SK-N-SH (cell line): ENCODE measurements at places on chromosomes 5 and 9.

DNA sequence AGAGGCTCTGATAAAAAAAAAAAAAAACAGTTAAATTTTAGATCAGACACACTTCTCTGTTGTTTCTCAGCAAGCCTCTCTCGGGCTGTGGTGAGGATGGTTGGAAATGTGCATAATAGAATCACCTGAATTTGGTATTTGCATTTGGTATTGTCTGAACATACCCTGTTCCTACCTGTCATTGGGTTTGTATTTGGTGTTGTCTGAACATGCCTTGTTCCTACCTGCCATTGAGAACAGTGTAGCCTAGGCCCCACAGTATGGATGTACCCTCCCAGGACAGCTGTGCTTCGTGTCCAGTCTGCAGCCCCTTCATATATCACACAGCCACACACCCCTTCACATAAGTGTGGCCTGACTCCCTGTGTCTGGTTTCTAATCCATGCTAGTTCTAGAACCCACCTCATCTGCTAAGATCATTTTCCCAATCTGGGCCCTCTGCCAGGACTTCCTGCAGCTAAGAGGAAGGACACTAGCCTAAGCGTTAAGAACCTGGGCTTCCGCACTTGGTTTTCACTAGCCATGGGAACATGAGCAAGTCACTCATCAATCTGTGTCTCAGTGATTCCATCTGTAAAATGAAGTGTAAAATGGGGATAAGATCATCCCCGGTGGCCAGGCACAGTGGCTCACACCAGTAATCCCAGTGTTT is 49.2 kb downstream of the ITGA2 start:
- DNase-seq, result no peak

- DNase-seq, result no peak
These were observed 155.8 kb upstream of the GRAMD2B start for GRCh38 chr5:126267438-126267837.

- DNase-seq, result peak; percentile 86
These were observed 11.9 kb downstream of the CNTFR start for GRCh38 chr9:34577400-34578240.

- DNase-seq, result no peak
These were observed 60.7 kb downstream of the SLC24A2 start for GRCh38 chr9:19728101-19728500.

DNA sequence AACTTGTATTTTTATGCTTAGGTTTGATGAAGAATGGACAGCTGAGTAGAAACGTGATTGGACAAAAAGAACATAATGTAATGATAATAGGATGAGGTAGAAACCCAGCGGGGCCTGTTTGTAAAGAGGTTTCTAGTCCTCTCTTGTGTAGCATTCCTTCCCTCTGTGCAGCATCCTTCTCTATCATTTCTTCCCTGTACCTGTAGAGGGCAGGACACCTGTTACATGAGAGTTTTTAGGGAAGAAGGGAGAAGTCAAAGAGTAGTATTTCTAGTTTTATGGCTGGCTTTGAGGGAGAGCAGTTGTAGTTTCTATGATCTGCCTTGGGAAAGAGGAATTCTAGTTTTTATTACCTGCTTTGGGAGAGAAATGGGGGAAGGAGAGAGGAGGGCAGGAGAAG is 162.1 kb upstream of the FST start:
- no peak for DNase-seq
